ENCODE measurements at places on chromosomes 7 and 10. TPM values are rescaled to one million over a fixed set of nuclear protein-coding genes. Genes with fewer than 3 reads are reported as not detected.

DNA sequence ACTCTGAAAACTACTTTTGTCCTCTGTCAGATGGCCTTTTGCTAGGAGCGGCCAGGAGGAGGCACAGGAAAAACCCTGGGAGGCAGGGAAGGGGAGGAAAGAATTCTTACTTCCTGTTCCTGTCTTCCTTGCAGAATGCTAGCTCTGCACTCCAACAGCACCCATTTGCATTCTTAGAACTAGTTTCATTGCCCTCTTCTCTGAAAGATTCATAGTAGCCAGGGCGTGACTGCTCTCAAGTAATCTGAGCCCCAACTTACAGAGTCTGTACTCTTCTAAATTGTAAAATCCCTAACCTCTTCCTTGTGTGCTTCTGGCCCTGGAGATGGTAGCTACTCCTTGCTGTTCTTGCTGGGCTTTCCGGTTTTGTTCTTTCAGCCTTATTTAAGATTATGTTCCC is 75.3 kb upstream of the STEAP1 start:
- H3K36me3 ChIP-seq, result no peaks in the 10 kb centered on the region
- H3K27me3 ChIP-seq, result no peaks in the 10 kb centered on the region
- H3K4me1 ChIP-seq, result no peaks in the 10 kb centered on the region
- H3K4me3 ChIP-seq, result no peak overlapping the region

DNA sequence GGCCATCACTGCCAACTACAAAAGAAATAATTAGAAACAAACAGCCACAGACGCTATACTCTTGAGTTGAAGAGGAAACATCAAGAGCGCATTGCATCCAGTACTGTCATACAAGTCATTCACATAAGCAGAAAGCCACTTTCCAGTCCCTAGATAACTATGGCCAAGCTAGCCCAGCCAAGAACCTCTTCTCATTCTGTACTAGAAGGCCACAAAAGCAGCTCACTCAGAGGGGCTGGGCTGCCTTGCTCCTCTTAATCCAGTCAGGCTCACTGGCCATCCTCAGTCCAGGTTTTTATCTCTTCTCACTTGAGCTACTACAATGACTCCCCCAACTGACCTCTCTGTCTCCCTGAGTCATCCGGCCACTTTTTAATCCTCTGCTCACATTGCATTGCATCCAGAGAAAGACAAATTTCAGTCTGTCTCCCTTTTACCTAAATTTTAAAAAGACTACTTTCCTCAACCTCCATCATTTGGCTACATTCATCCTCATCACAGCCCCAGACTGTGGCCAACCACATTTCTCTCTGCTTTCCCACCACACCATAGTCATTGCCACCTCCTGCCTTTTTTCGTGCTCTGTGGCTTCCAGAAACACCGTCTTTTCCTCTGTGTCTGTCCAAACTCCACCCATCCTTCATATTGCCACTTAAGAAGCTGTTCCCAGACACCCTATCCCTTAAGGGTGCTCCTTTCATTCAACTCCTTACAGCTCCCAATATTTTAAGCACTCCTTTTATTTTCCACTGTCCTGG is 25.0 kb downstream of the PPP1R3C start:
- no peaks in the 10 kb centered on the region for H3K27me3 ChIP-seq
- peak overlapping the region; percentile 76 for H3K27ac ChIP-seq
- H3K36me3 ChIP-seq, result no peaks in the 10 kb centered on the region
- peaks cover 12% of the 10 kb centered on the region for H3K4me1 ChIP-seq

- H3K36me3 ChIP-seq, result no peaks in the 10 kb centered on the region
- no peak for DNase-seq
- no peaks in the 10 kb centered on the region for H3K27me3 ChIP-seq
- H3K27ac ChIP-seq, result no peak overlapping the region
Observed at GRCh38 chr10:72943498-72944234, 10.9 kb downstream of the PLA2G12B start.

GRCh38 chr10:113743594-113743993 is 7.9 kb upstream of the PLEKHS1 start:
- no peak overlapping the region for H3K4me3 ChIP-seq
- H3K36me3 ChIP-seq, result no peaks in the 10 kb centered on the region
- no peak overlapping the region for H3K27ac ChIP-seq
- H3K4me1 ChIP-seq, result no peaks in the 10 kb centered on the region
- no peak for DNase-seq

DNA sequence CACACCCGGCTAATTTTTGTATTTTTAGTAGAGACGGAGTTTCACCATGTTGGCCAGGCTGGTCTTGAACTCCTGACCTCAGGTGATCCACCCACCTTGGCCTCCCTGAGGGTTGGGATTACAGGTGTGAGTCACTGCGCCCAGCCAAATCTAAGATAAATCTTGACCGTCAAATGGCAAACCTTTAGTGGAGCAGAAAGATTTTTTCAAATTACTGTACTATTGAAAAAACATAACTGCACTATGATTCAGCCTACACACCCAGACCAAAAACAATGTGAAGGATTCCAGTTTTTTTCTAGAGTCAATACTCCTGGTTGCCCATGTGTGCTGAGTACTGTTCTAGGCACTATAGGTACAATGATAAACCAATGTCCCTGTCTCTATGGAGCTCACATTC is 33.9 kb upstream of the SVIL start:
- H3K27me3 ChIP-seq, result no peaks in the 10 kb centered on the region
- H3K27ac ChIP-seq, result no peak overlapping the region
- DNase-seq, result no peak
- no peak overlapping the region for H3K4me3 ChIP-seq

DNA sequence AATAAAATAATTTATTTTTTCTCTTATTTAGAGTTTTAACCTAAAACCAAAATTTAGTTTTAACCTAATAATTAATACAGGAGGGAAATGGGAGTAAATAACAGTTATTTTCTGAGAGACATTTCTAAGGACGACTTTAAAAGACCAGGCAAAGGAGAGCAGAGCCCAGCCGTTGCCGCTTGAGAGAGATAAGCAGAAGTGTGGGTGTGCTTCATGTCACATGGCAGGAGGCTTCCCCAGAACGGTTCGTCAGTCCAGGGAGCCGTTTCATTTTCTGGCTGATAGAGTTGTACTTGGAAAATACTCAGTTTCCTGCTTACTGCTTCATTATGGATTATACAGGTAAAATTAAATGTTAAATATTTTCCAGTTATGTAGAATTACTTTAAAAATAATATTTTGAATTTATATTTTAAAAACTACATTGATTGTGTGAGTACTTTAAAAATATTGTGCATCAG is 61.4 kb downstream of the ST7 start:
- H3K27ac ChIP-seq, result no peak overlapping the region
- H3K27me3 ChIP-seq, result no peaks in the 10 kb centered on the region
- DNase-seq, result no peak
- peak overlapping the region; percentile 13 for H3K4me3 ChIP-seq
- no peaks in the 10 kb centered on the region for H3K4me1 ChIP-seq

GRCh38 chr10:78401624-78402367 is 368.1 kb downstream of the RPS24 start:
- no peaks in the 10 kb centered on the region for H3K4me1 ChIP-seq
- H3K36me3 ChIP-seq, result no peaks in the 10 kb centered on the region
- no peak overlapping the region for H3K27ac ChIP-seq
- DNase-seq, result peak; percentile 35
- no peaks in the 10 kb centered on the region for H3K27me3 ChIP-seq

GRCh38 chr7:83936056-83936708 is 258.4 kb downstream of the SEMA3A start:
- no peak overlapping the region for H3K4me3 ChIP-seq
- H3K27ac ChIP-seq, result no peak overlapping the region
- peak; percentile 20 for DNase-seq
- no peaks in the 10 kb centered on the region for H3K4me1 ChIP-seq
- H3K36me3 ChIP-seq, result no peaks in the 10 kb centered on the region

DNA sequence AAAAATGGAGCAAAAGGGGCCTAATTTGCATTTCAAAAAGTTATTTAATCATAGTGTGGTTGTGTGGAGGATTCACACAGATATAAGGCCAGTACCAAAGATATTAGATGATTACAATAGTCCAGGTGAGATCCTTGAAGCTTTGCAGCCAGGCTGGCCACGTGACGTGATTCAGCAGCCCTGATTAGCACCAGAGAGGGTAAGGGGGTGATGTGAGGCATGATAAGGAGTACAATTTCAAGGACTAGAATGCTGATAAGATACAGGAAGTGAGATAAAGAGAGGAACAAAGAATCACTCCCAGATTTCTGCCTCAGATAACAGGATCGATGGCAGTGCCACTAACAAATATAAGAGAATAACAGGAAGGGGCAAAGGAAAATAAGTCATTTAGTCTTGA is 108.4 kb upstream of the PALS2 start:
- no peak overlapping the region for H3K27ac ChIP-seq
- no peaks in the 10 kb centered on the region for H3K27me3 ChIP-seq
- H3K4me1 ChIP-seq, result no peaks in the 10 kb centered on the region
- DNase-seq, result no peak
- H3K36me3 ChIP-seq, result no peaks in the 10 kb centered on the region
- H3K4me3 ChIP-seq, result no peak overlapping the region

- no peak overlapping the region for H3K27ac ChIP-seq
- no peaks in the 10 kb centered on the region for H3K27me3 ChIP-seq
- no peaks in the 10 kb centered on the region for H3K4me1 ChIP-seq
Observed at GRCh38 chr10:127041552-127041951, 136.3 kb downstream of the DOCK1 start.

DNA sequence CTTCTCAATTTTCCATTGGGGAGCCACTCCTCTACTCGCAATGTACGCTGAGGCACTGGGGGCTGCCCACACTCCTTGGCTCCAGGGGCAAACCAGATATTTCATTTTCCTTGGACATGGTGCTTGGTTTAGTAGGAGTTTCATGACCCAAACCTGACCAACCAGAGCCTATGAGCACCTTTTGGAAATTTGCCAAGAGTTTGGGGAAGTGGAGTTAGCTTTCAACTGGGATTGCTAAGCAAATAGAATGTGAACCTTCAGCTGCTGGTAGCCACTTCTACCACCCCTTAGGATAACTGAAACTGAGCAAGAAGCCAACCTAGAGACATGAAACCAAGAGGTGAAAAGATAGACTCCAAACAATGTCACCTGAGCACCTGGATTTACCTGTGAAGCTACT is 74.9 kb upstream of the COL13A1 start:
- no peak overlapping the region for H3K27ac ChIP-seq
- H3K4me3 ChIP-seq, result no peak overlapping the region
- no peaks in the 10 kb centered on the region for H3K4me1 ChIP-seq
- DNase-seq, result no peak

DNA sequence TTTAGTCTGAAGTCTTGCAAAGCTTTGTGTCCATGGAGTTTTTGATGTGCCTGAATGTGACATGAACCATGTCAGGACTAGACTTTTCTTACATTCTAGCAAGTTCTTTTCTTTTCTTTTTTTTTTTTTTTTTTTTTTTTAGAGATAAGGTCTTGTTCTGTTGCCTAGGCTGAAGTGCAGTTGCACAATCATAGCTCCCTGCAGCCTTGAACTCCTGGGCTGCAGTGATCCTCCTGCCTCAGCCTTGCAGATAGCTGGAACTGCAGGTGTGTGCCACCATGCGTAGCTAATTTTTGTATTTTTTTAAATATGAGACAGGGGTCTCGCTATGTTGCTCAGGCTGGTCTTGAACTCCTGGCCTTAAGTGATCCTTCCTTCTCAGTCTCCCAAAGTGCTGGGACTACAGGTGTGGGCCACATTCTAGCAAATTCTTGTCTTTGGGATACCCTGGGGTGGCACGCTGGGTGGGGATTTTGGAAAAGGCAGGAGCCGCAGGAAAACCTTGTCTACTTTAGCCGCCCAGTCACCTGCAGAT is 152.8 kb downstream of the SVIL start:
- H3K27me3 ChIP-seq, result no peaks in the 10 kb centered on the region
- no peak overlapping the region for H3K4me3 ChIP-seq
- DNase-seq, result no peak
- H3K27ac ChIP-seq, result no peak overlapping the region
- no peaks in the 10 kb centered on the region for H3K36me3 ChIP-seq

DNA sequence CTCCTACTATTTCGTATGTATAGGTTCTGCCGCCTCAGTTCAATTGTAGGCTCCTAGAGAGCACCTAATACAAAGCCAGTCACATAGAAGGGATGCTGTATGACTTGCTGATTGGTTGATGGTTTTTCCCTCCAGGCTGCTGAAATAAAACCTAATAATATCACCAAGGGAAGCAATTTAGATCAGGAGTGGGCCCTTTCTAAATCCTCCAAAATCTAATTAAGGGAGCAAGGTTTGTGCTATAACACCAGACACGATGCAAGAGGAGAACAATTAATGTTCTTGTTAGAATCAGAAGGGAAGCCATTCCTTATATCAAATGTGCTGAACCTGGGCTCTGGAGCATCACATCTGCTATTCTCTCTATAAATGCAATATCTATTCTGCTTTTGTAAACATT is 42.0 kb upstream of the SLC13A1 start:
- H3K27ac ChIP-seq, result no peak overlapping the region
- H3K36me3 ChIP-seq, result no peaks in the 10 kb centered on the region
- no peak for DNase-seq
- no peaks in the 10 kb centered on the region for H3K27me3 ChIP-seq

- H3K27ac ChIP-seq, result no peak overlapping the region
- no peak overlapping the region for H3K4me3 ChIP-seq
- H3K27me3 ChIP-seq, result no peaks in the 10 kb centered on the region
- no peaks in the 10 kb centered on the region for H3K4me1 ChIP-seq
- no peak for DNase-seq
- H3K36me3 ChIP-seq, result peaks cover 4% of the 10 kb centered on the region
Observed at GRCh38 chr10:119070395-119071165, 10.0 kb downstream of the EIF3A start.

- H3K36me3 ChIP-seq, result no peaks in the 10 kb centered on the region
- no peak for DNase-seq
- no peak overlapping the region for H3K27ac ChIP-seq
- no peak overlapping the region for H3K4me3 ChIP-seq
Observed at GRCh38 chr7:112945046-112945445, 141.6 kb downstream of the GPR85 start.

DNA sequence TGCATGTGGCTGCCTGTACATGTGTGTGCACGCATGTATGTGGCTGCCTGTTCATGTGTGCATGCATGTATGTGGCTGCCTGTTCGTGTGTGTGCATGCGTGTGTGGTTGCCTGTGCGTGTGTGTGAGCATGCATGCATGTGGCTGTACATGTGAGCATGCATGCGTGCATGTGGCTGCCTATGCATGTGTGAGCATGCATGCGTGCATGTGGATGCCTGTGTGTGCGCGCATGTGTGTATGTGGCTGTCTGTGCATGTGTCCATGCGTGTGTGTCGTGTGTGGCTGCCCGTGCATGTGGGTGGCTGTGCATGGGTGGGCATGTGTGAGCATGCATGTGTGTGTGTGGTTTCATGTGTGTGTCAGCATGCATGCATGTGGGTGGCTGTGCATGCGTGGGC is 218.3 kb downstream of the ELFN1 start:
- no peaks in the 10 kb centered on the region for H3K36me3 ChIP-seq
- no peaks in the 10 kb centered on the region for H3K4me1 ChIP-seq
- no peak overlapping the region for H3K27ac ChIP-seq
- H3K4me3 ChIP-seq, result no peak overlapping the region
- no peak for DNase-seq
- H3K27me3 ChIP-seq, result no peaks in the 10 kb centered on the region

Gene OPTN
- 49.2 TPM for total RNA-seq

Gene PRSS37
- total RNA-seq, result not detected

Gene GIMAP7
- 22.1 TPM for total RNA-seq

Gene RARRES2
- 267 TPM for total RNA-seq

Gene SYT15
- 5.9 TPM for total RNA-seq

Gene HOXA9
- total RNA-seq, result 7.5 TPM

Gene NUDT13
- total RNA-seq, result 1.9 TPM

Gene ASB13
- 42.9 TPM for total RNA-seq

Gene HOXA5
- total RNA-seq, result 11.5 TPM

Gene PLCE1
- total RNA-seq, result 6.2 TPM

Gene FAM25A
- total RNA-seq, result not detected

Gene LSM5
- 20.1 TPM for total RNA-seq

Gene KAZALD1
- total RNA-seq, result 4.5 TPM

Gene TACC2
- 30.5 TPM for total RNA-seq

Data from breast epithelium (tissue), 4 donors.